ENCODE measurements at places on chromosomes 4 and X.

DNA sequence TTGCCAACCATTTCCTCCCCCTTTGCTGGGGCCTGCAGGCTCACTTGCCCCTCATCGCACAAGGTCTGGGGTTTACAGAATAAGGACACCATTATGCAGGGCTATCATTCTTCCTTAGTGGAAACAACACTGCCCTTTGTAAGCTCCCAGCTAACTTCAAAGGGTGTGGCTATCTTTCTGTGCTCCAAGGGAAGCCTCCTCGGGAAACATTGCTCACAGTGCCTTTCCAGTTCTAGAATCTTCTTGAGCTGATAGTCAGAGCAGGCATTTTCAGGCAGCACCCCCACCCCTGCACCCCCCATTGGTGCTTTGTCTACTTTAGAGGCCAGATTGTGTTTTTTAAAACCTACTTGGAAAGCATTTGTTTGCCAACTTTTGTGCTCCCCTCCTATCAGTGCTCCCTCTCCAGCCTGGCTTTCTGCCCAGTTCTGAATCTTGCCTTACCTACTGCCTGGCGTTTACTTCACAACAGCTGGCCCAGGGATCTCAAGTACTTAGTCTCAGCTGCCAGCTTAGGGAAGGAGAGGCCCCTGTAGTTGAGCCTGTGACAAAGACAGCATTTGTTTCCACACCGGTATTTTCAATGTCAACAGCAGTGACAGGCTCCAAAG is 53.5 kb downstream of the PLAC1 start:
- no peak for DNase-seq

- DNase-seq: no peak
Measured at GRCh38 chr4:110477836-110478235, 1.9 kb downstream of the ENPEP start.

- no peak for DNase-seq
Measured at GRCh38 chrX:108022491-108023089, 22.3 kb upstream of the VSIG1 start.

DNA sequence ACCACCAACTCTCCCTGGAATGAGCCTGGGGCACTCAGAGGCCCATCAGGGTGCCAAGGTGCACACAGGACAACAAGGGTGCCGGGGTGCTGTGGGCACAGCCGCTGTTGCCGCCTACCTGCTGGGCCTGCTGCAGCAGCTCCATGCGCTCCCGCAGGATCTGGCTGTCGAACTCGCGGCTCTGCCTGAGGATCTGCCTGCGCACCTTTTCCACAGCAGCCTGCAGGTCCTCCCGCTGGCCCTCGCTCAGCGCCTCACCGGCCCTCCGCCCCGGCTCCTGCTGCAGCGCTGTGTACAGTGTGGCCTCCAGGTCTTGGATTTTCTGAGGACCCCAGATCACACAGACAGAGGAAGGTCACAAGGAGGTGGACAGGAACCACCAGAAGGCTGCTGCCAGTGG is 17.6 kb upstream of the C4orf50 start:
- no peak for DNase-seq

DNA sequence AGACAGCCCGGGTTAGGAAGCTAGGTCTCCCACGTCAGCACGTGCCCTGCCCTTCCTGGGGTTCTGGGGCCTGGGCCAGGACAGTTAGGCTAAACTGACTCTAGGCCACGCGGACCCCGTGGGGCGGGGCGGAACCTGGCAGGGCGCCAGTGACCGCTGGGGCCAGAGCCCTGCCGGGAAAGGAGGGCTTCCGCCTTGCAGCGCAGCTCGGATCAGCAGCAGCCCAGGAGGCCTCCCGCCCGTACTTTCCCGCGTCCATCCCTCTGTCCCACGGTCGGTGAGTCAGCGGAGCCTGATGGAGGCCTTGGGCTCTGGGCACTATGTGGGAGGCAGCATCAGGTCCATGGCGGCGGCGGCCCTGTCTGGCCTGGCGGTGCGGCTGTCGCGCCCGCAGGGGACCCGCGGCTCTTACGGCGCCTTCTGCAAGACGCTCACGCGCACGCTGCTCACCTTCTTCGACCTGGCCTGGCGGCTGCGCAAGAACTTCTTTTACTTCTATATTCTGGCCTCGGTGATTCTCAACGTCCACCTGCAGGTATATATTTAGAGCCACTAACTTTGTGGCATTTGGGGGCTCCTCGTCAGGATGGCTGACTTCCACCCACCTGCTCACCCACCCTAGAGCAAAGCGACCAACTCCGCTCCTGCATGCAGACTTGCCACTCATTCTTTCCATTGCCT is at the start of gene SMIM10:
Gene SMIM10, plus strand, starts transcription at position 191 of the 681 bp plus-strand sequence. Its CDS starts 105 bp downstream, at position 296.
- peak; percentile 87 for DNase-seq

GRCh38 chr4:174517502-174518445 is 4.5 kb downstream of the HPGD start:
- no peak for DNase-seq

DNA sequence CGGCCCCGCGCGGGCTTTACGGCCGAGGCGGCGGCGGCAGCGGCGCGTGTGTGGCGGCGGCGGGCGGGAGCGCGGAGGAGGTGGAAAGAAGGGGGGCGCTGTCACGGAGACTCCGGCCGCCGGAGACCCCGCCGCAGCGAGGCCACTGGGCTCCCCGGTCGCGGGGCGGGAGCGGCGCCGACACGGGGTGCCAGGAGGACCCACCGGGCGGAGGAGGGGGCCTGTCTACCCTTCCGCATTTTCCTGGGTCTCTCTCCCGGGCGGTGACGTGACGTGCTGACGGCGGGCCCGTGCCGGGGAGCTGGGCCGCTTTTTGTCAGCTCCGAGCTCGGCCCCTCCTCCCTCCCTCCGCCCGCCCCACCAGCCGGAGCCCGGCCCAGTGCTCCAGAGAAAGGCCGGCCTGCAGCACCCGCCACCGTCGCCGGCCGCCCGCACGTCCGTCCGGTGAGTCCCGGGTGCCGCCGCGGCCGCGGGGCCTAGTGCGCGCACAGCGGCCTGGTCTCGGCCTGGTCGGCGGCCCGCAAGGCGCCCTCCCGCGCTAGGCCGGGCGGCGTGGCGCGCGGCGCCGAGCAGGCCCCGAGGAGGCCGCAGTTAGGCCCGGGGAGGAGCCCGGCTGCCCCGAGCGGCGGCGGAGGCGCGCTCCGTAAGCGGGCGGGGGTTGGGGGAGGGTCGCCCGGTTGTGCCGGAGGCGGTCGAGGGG is at the start of gene ZFX:
Gene ZFX, plus strand, starts transcription at position 379 of the 700 bp plus-strand sequence. CDS start 23,014 bp downstream, outside the sequence.
- peak; percentile 90 for DNase-seq

DNA sequence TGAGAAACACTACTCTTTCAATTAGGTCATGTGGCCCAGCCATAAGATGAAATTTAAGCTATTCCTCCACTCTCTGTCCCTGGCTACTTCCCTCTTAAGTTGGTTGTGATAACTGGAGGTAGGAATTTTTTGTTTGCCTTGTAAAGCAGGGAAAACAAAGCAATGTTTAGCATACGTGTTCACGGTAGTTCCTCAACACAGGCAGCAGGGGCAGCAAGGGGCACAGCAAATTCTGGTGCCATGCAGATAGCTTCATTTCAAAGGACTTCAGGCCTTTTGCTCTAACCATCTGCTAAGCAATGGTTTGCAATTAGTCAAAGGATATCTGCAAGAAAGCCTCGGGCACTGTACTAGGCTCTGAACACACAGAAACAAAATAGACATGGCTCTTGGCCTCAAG is 330.2 kb downstream of the ZIC3 start:
- no peak for DNase-seq

- no peak for DNase-seq
Measured at GRCh38 chr4:2849267-2850152, 5.9 kb downstream of the ADD1 start.

- DNase-seq: no peak
Measured at GRCh38 chr4:176464748-176465147, 145.0 kb downstream of the SPCS3 start.

- DNase-seq: peak; percentile 82
Measured at GRCh38 chrX:132022967-132023895, at the start of gene STK26. Gene STK26 (plus strand): TSS chrX:132023302. CDS start chrX:132023618, 316 bp downstream.

GRCh38 chr4:148749403-148749802 is 307.2 kb upstream of the NR3C2 start:
- DNase-seq: no peak

DNA sequence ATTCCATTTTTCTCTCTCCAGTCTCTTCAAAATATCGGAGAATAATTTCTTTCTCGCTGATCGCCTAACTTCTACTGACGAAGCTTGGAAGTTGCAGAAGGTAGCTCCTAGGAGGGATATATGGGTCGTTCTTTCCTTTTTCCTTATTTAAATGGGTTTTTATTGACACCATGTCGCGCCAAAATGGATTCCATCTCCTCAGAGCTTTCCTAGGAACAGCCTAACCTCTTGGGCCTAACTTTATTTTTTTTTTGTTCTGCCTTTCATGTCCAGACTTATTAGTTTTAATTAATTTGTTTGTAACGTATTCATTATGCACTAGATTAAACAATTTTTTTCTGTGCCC is 359.4 kb upstream of the ZCCHC13 start:
- DNase-seq: no peak

DNA sequence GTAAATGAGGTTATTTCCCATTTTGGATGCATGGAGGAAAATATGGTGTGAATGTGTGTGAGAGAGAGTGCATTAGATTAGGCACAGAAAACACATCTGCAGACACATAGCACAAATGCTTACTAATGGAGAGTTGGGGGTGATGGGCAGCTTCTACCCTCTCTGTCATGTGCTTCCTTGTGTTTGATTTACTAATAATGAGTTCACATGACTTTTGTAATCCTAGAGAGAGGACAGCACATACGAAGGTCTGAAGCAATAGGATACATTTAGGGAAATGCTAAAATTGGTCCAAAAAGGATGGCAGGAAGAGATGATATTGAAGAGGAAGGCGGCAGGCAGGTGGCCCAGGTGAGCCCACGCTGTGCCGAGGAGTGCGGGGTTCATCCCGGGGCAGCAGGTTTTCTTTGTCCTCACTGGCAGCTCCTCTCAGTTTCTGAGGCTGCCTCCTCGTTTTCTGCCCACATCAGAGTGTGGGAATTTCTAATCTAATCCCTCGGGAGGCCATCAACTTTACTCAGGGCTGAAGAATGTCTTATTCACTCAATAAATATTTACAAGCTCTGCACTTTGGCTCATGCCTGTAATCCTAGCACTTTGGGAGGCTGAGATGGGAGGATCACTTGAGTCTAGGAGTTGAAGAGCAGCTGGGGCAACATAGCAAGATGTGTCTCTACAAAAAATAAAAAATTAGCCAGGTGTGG is 15.9 kb upstream of the MAP9 start:
- DNase-seq: no peak

- DNase-seq: no peak
Measured at GRCh38 chrX:10514891-10515290, 105.5 kb downstream of the MID1 start.

DNA sequence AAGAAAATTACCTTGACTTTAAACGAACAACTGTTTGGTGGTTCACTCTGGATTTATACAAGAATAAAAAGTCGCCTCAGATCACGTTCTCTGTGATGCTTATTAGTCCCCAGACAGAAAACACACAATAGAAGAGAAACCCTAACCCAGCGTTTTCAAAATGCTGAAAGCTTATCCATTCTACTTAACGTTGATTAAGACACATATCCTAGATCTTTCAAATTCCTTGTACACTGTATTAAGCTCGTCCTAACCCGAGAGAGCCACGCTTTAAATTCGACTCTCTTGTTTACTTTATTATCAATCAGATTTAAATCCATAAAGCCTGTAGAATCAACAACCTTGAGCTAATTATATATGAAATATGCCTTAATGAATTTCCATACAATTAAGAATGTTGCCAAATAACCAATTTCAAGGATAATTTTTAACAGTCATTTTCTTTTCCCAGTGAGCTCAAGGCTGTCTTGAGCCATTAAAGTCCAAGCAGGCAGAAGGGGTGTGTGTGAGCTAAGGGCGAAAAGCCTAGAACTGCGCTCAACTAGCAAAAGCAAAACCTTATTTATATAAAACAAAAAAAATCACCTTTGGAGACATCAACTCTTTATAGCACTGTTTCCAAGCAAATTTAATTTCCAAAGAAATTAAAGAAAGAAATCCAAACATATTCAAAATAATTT is 981 bp upstream of the PITX2 start:
- DNase-seq: no peak

GRCh38 chrX:30920271-30920670 is 31.2 kb upstream of the TAB3 start:
- DNase-seq: no peak

DNA sequence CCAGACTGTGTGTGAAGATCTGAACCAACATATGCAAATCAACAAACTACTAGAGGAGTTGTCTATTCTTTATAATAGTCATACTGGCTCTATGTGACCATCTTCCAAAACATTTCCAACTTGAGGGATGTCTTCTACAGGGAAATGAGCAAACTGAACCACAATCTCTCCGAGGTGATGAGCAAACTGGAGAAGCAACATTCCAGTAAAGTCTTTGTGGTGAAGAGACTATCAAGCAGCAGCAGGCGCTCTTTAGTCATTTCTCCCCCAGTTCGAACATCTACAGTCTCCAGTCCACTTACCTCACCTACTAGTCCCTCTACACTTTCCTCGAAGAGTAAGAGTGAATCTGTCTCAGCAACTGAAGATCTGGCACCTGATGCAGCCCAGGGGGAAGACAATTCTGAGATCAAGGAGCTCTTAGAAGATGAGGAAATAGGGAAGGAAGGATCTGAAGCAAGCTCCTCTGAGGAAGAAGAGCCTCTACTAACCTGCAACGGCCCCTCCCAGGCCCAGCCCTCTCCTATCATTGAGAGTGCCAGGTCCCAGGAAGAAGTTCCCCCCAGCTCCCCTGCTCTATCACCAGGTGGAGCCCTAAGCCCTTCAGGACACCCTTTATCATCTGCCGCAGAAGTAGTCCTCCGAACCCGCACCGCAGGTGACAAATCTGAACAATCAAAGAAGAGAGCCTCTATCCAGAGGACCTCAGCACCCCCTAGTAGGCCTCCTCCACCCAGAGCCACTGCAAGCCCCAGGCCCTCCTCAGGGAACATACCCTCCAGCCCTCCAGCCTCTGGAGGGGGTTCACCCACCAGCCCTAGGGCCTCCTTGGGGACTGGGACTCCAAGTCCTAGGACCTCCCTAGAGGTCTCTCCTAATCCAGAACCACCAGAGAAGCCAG is 98.1 kb downstream of the HNRNPD start:
- DNase-seq: no peak

- DNase-seq: no peak
Measured at GRCh38 chrX:70042399-70043371, 7.1 kb downstream of the AWAT2 start.

GRCh38 chr4:8645753-8646124 is 53.2 kb downstream of the CPZ start:
- no peak for DNase-seq

DNA sequence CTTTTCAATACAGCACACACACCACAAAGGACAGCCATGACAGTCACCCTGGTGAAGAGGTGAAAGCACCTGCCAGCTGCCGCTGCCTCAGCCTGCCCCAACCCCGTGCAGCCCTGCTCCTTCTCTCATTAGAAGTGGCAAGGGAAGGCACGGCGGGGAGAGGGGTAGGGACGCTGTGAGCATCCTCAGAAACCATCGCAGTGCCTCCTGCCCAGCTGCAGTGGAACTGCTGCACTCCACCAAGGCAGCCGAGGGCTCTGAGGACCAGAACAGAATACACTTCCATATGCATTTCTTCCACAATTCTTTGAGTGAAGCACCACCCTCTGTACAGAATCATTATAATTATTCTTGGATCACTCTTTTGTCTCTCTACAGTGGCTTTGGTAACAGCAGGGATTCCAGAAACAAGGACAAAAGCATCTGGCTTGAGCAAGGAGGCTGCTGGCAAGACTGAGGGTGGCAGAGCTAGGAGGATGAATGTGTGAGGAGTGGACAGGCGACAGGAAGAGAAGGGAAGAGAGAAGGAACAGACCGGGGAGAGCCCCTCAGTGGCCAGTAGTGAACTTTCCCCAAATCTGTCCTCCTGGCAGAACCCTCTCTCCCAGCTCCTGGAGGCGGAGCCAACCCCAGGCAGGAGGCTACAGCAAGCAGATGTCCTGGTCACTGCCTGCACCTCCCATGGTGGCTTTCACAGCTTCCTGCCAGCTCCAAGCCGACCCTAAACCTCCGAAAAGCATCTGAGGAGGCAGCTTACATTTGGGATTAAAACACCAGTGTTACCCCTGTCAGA is 73.2 kb downstream of the MTNR1A start:
- DNase-seq: no peak

Data from sigmoid colon (tissue), 7 donors.